ENCODE measurements at places on chromosomes 11 and 22.
A peak's percentile ranks its signal among the peaks of the same experiment; 100 is the strongest.

GRCh38 chr11:127052404-127052803 lies 51.8 kb upstream of the KIRREL3 start:
- no peak for DNase-seq

DNA sequence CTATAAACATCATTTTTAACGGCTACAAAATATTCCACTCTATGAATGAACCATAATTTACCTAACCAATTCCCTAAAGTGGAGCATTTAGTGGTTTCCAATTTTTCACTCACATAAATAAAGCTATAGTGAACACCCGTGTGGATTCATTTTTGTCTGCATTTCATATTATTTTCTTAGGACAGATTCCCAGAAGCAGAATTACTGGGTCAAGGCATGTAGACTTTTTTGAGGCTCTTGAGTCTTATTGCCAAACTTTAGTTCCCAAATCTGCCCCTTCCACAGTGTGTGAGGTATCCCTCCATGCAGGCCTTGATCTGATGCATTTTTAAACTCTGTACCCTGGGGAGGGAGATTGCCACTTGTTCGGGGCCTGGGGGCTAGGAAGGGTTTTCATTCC lies 198.2 kb downstream of the TENM4 start:
- DNase-seq: no peak

GRCh38 chr11:95793116-95793515 lies 2.8 kb downstream of the CEP57 start:
- no peak for DNase-seq

GRCh38 chr11:107473792-107474191 lies 16.2 kb upstream of the CWF19L2 start:
- DNase-seq: no peak

- DNase-seq: no peak
Measured at GRCh38 chr11:130300567-130300966, 14.2 kb downstream of the ZBTB44 start.

DNA sequence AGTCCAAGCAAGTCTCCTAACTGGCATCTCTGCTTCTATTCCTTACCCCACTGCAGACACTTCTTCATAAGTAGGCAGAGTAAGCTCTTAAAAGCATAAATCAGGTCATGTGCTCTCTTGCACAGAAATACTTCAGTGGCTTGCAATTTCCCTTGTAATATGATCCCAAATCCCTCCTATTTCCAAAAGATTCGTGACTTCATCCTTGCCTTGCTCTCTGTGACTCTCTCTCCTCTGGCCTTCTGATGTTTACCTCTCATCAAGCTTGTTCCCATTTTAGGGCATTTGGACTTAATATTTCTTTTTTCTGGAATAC lies 37.4 kb upstream of the NCR3LG1 start:
- DNase-seq: no peak

DNA sequence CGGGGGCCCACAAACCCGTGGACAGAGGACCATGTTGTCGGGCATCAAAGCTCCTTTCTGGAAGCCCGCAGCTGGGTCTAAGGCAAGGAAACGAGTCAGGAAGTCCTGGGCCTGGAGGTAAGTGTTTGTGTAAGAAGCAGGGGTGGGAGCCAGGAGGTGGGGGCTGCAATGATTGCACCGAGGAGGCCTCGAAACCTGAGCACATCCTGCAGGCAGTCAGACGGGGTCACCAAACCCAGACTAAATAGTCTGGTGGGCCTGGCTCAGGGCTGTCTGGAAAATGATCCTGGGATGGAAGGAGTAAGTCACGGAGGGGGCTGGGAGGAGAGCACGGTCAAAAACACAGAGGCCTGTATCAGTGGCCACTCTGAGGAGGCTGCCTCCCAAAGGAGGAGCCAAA lies 539.2 kb downstream of the MN1 start:
- DNase-seq: no peak

GRCh38 chr11:117328375-117329010 lies 839 bp downstream of the CEP164 start:
- DNase-seq: no peak

- no peak for DNase-seq
Measured at GRCh38 chr11:126102436-126102981, 39.8 kb upstream of the CDON start.

DNA sequence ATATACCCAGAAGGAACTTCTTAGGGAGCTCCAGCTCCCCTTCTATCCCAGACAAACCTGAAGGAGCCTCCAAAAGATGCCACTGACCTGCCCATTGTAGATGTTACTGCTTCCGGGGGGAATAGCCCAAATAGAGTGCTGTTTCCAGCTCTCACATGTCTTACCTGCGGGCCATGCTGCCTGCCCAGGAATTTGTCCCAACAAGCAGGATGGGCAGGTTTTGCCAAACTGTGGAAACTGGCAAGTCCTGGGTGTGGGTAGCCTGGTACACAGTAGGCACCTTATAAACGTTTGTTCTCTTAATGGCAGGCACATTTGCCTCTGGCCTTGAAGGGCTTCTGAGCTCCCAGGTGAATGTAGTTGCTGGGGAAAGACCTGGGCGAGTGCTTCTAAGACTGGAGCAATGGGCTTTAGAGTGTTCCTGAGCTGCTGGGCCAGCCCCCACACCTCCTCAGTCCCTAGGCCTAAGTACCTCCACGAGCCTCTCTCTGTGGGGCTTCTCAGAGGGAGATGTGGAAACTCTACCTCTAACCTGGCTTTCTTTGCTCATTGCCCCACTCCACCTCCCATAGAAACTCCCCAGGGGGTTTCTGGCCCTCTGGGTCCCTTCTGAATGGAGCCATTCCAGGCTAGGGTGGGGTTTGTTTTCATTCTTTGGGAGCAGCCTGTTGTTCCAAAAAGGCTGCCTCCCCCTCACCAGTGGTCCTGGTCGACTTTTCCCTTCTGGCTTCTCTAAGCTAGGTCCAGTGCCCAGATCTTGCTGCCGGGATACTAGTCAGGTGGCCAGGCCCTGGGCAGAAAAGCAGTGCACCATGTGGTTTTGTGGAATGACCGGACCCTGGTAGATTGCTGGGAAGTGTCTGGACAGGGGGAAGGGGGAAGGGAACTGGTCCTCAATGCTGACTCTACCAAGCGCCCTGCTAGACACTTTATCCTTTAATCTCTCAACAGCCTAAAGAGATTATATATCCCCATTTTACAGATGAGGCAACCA lies 37.2 kb downstream of the LIMK2 start:
- no peak for DNase-seq

DNA sequence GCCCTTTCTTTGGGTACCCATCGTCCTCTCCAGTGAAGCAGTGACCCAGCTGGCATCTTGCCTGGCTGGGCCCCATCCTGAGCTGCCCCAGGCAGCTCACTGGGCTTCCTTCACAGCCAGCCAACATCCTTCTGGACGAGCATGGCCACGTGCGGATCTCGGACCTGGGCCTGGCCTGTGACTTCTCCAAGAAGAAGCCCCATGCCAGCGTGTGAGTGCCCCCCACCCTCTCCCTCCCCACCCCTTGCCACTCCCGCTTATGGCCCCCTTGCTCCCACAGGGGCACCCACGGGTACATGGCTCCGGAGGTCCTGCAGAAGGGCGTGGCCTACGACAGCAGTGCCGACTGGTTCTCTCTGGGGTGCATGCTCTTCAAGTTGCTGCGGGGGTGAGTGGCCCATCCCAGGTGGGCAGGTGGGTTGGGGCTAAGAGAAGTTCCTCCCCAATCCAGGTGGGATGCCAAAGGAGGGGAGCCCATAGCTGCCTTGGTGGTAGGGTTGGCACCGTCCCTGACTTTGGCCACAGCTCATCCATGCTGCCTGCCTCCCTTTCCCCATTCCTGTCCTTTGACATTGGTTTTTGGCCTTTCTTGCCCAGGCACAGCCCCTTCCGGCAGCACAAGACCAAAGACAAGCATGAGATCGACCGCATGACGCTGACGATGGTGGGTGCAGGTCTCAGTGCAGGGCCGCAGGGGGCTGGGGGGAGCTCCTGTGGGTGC lies 6.8 kb upstream of the ANKRD13D start:
- no peak for DNase-seq

- no peak for DNase-seq
Measured at GRCh38 chr22:33526434-33527107, 393.7 kb downstream of the LARGE1 start.

GRCh38 chr22:23029521-23030228 lies 40.6 kb upstream of the GNAZ start:
- no peak for DNase-seq

GRCh38 chr22:29503811-29504372 lies 23.9 kb downstream of the NEFH start:
- peak; percentile 17 for DNase-seq

DNA sequence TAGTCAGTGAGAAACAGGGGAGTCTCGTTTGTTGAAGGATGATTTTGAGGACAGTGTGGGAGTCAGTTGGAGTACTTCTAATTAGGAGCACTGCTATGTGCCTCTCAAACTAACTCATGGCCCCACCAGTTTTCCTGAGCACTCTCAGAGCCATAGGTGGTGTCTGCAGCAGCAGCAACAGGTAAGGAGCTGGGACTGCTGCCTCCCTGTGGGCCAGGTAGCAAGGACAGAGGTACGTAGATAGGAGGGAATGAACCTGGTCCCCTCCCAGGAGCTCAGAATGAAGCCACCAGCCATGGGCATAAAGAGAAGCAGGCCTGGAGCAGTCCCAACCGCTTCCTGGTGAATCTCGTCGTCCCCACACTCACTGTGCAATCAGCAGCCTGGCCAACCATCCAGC lies 183.4 kb downstream of the BUD13 start:
- no peak for DNase-seq

GRCh38 chr11:35151241-35151640 lies 12.3 kb downstream of the CD44 start:
- no peak for DNase-seq

- DNase-seq: peak; percentile 47
Measured at GRCh38 chr11:113113801-113114704, 152.8 kb downstream of the NCAM1 start.

GRCh38 chr22:24043958-24044357 lies 32.9 kb downstream of the CABIN1 start:
- no peak for DNase-seq

- DNase-seq: no peak
Measured at GRCh38 chr11:102280245-102280833, 36.9 kb upstream of the BIRC3 start.

GRCh38 chr11:27004103-27004502 lies 10.2 kb downstream of the FIBIN start:
- DNase-seq: no peak

GRCh38 chr11:30653606-30654005 lies 67.5 kb upstream of the MPPED2 start:
- DNase-seq: no peak

DNA sequence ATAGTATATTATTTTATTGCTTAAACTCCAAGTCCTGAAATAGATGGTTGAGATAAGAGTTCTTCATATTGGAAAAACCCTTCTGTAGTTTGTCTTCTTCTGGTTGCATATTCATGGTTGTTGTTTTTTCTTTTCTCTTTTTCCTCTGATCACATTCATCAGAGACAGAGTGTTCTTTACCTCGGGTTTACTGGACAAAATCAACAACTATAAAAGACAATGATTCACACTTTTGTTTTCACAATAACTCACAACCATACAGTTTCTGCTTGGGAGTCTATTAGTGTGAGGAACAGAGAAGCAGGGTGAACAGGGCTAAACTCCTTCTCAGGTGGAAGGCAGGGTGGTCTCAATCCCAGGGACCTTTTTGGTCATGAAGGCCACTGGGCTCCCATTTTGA lies 2.6 kb upstream of the SLC22A25 start:
- DNase-seq: no peak

DNA sequence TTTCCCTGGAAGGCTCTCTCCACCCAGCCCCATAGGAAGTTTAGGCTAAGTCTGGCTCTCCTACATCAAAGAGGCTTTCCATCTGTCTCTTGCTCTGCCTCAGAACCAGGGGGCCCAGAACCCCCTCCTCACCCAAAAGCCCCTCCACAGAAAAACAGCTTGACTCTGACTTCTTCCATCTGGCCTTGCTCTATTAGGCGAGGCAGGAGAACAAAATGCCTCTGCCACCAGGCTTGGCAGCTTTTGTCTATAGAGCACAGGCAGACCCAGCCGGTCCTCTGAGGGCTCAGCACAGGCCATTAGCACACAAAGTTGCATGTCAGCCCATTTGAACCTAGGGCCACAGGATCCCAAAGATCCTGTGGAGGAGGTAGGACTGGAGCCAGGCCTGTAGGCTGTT lies 75.7 kb upstream of the SUSD2 start:
- no peak for DNase-seq

GRCh38 chr11:63443714-63444113 lies 47.3 kb downstream of the PLAAT5 start:
- DNase-seq: no peak

DNA sequence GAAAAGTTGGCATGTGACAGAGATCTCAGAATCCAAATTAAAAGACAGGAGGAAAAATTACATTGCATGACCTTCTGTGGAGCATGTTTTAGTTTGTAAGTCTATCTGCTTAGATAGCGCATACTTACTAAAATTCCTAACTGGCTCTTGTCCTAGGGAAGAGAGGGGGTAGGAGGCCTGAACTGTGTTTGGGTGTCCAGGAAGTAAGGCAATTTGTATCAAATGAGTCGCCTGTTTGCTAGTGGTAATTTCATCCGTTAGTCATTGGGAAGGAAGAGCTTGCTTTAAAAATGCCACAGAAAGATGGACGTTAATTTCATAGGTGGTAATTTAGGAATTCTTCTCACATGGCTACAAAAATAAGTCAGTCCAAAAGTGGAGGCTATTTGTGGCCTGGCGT lies 18.5 kb downstream of the GRK3 start:
- no peak for DNase-seq

DNA sequence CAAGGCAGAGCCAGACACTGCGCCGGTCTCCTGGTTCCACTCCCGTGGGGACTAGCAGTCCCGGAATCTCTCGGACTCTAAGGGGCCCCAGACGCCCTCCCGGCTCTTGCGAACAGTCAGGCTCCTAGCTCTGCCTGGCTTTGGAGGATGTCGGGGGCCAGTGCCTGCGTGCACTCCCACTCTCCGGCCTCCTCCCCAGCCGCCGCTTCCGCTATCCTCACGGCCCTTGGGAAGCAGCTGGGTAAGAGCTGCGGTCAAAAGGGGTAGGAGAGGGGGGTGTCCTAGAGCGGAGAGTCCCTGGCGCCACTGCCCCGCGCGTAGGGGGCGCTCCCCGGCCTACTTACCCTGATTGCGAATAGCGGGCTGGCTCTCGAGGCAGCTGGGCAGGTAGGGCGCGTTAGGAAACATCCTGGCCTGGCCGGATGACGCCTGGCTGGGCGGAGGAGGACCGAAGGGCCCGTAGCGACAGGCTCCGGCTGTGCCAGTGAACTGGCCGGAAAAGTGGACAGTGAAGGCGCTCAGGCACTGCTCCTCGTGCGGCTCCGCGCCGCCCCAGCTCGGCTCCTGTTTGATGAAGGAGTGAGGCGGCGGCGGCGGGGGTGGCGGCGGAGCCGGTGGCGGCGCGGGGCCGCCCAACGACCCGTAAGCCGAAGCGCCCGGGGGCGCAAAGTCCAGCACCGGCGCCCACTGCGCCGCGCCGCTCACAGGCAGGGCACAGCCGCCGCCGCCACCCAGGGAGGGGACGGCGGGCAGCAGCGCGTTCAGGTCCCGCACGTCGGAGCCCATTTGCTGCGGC lies 785 bp downstream of the WT1 start:
- no peak for DNase-seq

DNA sequence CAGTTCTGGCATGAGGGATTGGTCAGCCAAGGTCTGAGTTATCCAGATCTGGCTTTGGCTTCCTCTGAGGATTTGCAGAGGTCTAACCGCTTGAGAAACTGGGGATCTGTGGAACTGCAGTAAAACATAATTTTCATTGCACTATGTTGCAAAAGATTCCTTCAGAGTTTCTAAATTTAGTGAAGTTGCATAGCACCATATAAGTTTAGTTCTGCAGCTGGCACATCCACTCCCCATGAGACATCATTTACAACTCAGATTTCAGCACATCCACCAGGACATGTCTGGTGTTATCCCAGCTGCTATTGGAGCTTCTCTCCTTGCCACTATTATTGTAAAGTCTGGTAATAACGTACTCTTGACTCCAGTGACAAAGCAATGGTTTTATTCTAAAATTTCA lies 181.5 kb downstream of the CWF19L2 start:
- no peak for DNase-seq

- no peak for DNase-seq
Measured at GRCh38 chr11:115188188-115188897, 315.9 kb downstream of the CADM1 start.

Measured in renal cortex interstitium (tissue), 15 donors.